ENCODE measurements at places on chromosomes 13 and 19.

DNA sequence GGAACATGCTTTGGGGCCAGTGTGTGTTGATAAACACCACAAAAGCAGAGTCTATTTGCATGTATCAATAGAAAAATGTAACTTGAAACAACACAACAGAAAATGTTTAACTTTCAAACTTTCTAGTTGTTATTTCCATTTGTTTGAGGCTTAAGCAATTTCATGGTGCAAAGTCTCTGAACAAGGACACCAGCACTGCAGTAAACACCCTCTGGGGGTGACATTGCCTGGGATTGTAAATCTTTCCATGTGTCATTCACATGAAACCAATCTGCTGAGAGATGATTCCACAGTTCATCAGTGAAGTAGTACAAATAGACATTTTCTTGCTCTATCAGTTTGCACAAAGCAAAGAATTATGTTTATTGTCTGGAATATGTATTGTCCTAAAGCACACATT is 124.5 kb downstream of the ITGBL1 start:
- no peak for DNase-seq

GRCh38 chr13:29428310-29429181 is 166.9 kb downstream of the SLC7A1 start:
- DNase-seq, result no peak

DNA sequence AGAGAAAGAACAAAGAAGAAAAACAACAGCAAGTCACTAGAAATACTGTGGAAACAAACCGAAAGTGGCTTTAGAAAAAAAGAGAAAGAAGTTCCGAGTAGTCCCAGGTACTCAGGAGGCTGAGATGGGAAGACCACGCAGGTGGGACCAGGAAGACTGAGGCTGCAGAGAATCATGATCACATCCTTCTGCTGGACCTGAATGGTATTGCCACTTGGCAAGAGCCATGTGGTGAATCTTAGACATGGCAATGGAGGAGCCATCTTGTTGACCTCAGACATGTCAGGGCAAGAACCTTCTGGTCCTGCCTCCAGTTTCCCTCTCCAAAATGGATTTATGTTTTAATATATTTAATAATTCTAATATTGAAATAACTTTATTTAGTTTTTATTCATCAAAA is 37.4 kb upstream of the ZNF724 start:
- no peak for DNase-seq

- DNase-seq, result no peak
These were observed 365.1 kb downstream of the DNAJC15 start for GRCh38 chr13:43388282-43389034.
